ENCODE measurements at places on chromosomes 7 and 10.

DNA sequence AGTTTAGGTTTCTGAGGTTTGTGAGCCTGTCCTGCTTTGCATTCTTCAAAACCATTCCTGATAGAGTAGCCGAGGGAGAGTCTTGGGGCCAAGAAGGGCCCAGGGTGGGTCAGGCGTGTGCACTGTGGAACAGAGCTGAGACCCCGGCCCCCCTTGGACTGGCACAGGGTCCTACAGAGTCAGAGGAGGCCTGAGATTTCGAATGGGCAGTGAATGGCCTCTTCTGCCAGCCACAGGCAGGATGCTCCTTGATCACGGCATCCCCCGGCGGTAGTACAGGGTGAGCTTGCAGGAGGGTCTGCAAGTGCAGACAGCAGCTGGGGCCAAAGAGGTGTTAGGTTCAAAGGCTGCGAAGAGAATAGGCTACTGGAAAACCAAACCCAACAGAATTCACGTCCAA lies 4.6 kb downstream of the TRIM56 start:
- no peak for DNase-seq

DNA sequence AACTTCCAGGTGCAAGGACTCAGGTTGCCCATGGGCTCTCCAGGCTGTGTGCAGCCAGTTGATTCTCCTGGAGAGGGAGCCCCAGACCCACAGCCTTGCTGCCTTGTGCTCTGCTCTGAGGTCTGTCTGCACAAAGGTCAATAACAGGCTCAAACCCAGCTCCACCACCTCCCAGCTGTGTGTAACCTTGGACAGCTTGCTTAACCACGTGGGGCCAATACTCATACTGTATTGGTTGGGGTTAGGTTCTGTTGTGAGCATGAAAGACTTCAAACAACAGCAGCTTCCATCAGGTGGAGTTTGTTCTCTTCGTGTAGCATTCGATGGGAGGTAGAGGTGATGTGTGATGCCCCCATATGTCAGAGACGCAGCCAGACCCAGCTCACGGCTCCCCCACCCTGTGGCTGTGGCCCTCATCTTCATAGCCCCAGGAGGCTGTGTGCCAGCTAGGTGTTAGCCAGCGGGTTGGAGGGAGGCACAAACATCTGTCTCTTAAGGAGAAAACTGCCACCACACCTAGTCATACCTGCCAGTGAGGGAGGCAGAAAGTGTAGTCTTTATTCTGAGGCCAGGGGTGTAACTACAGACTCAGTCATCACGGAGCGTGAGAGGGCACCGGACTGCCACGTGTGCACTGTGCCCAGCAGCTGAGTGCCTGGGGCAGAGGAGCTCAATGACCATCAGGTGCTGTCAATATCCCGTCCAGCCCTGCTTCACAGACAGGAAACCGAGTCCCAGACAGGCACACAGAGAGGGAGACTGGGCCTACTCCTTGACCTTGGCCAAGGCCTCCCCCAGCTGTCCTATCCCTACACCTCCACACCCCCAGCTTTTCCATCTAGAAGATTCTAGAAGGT lies 8.1 kb upstream of the POLD2 start:
- DNase-seq = no peak

GRCh38 chr10:132749371-132749795 lies 36.6 kb downstream of the NKX6-2 start:
- no peak for DNase-seq

- DNase-seq = no peak
Observed at GRCh38 chr10:523925-524324, 165.5 kb downstream of the DIP2C start.

GRCh38 chr7:105906695-105907094 lies 30.3 kb upstream of the ATXN7L1 start:
- no peak for DNase-seq

Measured in activated T-helper 1 cell treated with anti-CD3 and anti-CD28 coated beads, Interleukin-2, amount 50 U/mL, for 16 hours (primary cell).